AG20443 (cell line): ENCODE measurements at places on chromosomes 12 and 14.

DNA sequence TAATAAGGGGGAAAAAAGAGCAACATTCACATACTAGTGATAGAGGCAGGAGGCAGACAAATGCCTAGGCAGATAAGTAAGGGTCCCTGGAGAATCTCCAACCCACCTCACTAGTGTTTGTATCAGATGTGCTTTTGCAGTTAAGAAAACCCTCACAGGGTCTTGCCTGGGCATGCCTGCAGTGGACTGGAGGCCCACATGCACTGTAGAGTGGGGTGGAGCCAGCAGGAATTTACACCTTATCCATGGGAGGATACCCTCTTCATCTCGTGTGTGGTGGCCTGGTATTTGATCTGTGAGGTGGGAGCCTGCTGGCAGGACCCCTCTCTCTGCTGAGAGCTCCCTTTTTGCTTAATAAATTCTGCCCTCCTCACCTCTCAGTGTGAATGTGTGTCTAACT is 238.0 kb upstream of the SLC16A7 start:
- DNase-seq = no peak

GRCh38 chr12:116278667-116279066 is 1.2 kb upstream of the MED13L start:
- no peak for DNase-seq

- DNase-seq = no peak
Observed at GRCh38 chr14:36319899-36320199, 588 bp downstream of the MBIP start.

- no peak for DNase-seq
Observed at GRCh38 chr14:36479344-36479743, 40.7 kb downstream of the NKX2-1 start.

DNA sequence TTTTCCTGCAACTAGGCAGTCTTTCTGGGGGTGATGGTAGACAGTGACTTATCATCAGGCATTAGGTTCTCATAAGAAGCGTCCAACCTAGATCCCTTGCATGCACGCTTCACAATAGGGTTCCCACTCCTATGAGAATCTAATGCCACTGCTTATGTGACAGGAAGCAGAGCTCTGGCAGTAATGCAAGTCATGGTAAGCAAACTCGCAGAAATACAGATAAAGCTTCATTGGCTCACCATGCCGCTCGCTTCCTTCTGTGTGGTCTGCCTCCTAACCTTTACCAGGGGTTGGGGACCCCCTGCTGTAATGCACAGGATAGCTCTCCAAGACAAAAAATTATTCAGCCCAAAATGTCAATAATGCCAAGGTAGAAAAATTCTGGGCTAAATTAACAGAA is 864.2 kb downstream of the TRHDE start:
- no peak for DNase-seq

DNA sequence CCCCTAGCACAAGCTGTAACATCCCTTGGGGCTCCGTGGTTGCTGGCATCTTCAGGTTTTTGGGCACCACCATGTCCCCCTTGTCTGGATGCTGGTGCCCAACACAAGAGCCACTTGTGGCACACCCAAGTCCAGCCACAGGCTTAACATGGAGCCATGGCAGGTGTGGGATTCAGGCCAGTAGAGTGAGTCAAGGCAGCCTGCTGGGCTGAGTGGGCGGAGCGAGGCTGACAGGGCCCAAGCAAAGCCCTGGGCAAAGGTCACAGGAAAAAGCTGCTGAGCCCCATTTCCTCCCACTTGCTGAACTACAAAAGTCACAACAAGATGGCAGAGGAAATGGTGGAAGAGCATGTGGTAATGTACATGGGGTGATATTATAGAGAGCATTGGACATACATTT is 950.7 kb upstream of the FLRT2 start:
- no peak for DNase-seq

DNA sequence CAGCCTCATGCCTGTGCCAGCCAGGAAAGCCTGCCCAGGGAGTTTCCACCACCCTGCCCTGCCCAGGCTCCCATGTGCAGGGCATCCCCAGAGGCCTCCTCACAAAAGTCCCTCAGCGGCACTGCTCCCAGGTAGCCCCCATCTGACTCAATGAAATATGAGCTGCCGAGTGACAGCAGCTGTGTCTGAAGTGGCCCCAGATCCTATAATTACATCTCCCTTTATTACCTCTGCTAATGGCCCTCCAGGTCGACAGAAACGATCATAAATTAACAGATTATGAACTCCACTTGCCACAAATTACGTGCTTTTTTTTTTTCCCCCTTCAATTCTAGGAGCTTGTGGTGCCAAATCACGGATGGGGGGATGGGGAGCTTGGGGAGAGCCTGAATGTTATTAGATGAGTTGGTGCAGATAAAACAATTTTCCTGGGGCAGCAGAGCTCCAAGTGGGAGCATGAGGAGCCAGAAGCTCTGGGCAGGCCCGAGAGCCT is 110.4 kb downstream of the ESRRB start:
- no peak for DNase-seq

- peak; percentile 78 for DNase-seq
Observed at GRCh38 chr14:96098309-96098998, 59.3 kb downstream of the C14orf132 start.

DNA sequence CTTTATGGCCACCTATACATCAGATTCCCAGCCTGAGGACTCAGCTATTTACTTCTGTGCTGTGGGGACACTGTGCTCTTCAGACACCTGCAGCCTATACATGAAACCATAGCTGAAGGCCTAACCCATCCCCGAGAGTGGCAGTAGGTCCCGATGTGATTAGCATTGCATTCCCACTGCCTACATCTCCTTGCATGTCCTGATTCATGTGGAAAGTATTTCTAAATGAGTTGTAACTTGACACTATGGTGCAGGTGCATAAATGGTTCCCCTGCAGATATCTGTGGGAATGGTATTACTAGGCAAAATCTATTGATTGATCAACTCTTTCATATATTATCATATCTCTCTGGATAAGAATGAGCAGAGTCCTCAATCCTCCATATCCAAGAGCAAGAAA is 433.5 kb downstream of the DAD1 start:
- no peak for DNase-seq

DNA sequence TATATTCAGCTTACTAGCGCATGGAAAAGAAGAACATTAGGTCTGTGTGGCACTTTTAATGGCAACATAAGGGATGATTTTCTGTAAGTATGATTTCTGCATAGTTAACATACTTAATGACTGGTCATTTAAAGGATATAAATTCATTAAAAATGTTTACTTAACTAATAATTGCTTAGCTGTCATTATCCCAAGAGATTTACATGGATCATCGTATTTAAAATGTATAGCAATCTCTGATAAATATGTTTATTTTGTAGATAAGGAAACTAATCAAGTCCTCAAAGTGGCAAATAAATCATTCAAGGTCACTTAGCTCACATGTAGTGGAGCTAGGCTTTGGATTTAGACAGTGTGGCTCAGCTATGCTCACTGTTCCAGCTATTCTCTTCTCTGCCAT is 158.6 kb downstream of the OTOGL start:
- no peak for DNase-seq

- no peak for DNase-seq
Observed at GRCh38 chr14:97718886-97719442, 921.8 kb downstream of the VRK1 start.

DNA sequence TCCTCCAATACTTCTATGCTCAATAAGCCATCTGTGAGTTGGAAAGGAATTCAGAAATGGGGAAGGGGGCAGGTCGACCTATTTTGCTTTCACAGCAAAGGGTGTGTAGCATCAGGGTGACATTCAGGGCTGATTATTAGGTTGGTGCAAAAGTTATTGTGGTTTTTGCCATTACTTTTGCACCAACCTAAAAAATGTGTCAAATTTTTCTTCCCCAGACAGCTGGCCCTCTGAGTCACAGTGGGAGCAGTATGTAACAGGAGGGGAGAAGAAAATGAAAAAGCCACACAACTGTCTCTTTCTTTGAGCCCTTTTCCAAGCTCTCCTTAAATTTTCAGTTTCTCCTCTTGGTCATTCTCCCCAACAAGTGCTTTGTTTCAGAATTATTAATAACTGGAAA is 47.1 kb upstream of the GZMB start:
- DNase-seq = no peak

GRCh38 chr12:15243102-15243501 is 21.9 kb upstream of the RERG start:
- no peak for DNase-seq

DNA sequence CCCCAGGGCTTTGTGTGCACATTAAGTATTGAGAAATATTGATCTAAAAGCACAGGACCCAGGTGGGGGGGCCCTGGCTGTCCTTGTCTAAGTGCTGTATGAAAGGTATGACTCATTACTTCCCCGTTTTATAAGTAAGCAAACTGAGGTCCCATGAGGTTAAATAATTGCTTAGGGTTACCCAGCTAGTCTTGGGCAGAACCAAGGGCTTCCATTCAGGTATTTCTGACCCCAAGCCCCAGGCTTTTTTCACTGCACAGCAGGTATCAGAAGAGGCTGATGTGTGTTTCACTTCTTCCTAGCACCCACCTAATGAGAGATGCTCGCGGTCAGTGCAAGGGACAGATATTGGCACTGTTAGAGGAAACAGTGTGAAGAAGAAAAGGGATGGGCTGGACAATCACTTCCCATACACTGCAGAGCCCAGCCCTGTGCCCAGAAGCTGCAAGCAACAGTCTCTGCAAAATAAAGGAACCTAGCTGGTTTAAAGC is 4.7 kb upstream of the TC2N start:
- no peak for DNase-seq

DNA sequence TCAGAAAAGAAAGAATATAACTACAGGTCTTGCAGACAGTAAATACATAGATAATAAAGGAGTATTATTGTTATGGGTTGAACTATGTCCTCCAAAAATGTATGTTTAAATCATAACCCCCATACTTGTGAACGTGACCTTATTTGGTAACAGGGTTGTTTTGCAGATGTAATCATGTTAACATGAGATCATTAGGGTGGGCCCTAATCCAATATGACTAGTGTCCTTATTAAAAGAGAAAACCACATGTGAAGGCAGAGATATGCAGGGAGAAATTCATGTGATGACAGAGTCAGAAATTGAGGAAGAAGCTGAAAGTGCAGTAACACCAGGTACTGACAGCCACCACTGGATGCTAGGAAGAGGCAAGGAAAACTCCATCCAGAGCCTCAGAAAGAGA is 29.0 kb downstream of the MAGOHB start:
- DNase-seq = no peak

GRCh38 chr12:62471734-62472133 is 5.1 kb downstream of the MON2 start:
- no peak for DNase-seq

DNA sequence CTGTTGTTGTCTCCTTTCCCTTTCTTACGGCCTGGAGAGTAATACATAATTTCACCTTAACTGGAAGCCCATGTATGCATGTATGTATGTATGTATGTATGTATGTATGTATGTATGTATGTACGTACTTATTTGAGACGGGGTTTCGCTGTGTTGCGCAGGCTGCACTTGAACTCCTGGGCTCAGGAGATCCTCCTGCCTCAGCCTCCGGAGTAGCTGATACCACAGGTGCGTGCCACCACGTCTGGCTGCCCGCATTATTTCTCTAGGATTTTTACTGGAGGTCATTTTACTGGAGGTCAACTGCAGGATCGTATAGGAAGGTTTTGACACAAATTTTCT is 644 bp upstream of the OS9 start:
- DNase-seq = no peak

- no peak for DNase-seq
Observed at GRCh38 chr14:42299692-42300091, 693.0 kb downstream of the LRFN5 start.

- DNase-seq = peak; percentile 35
Observed at GRCh38 chr12:114682785-114683708, 928 bp downstream of the TBX3 start.

DNA sequence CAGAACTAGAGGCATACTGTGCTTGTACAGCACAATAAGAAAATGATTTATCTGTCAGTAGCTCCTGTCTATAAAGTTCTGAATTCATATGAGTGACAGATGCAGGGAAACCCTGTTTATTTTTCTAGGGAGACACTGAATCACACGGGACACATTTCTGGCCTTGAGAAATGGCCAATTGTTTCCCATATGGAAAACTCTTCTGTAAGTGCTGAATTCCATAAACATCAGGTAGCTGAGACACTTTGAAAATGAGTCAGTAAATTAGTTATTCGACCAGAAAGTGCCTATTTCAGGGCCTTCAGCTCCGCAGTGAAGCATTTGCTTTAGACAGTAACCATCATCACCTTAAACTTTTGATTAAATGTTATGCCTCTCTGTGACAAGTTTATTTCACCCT is 184.4 kb downstream of the TMEM132D start:
- DNase-seq = no peak

GRCh38 chr14:72699852-72700257 is 194.0 kb downstream of the DPF3 start:
- DNase-seq = peak; percentile 88

DNA sequence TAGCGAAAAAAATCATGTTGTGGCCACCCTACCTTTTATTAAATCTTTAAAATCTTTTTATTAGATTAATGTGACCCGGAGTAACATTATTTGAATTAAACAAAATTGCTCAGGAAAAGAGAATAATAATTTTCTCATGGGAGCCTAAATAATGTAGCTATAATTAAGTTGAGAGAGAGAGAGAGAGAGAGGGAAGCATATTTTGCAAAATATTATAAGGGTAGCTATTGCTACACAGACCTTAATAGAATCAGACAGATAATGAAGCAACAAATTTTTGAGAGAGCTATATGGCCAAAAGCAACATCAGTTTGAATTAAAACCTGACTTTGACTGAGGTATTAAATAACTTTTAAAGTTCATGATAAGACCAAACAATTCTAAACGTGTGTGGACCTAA is 703.5 kb downstream of the TMTC2 start:
- DNase-seq = no peak

DNA sequence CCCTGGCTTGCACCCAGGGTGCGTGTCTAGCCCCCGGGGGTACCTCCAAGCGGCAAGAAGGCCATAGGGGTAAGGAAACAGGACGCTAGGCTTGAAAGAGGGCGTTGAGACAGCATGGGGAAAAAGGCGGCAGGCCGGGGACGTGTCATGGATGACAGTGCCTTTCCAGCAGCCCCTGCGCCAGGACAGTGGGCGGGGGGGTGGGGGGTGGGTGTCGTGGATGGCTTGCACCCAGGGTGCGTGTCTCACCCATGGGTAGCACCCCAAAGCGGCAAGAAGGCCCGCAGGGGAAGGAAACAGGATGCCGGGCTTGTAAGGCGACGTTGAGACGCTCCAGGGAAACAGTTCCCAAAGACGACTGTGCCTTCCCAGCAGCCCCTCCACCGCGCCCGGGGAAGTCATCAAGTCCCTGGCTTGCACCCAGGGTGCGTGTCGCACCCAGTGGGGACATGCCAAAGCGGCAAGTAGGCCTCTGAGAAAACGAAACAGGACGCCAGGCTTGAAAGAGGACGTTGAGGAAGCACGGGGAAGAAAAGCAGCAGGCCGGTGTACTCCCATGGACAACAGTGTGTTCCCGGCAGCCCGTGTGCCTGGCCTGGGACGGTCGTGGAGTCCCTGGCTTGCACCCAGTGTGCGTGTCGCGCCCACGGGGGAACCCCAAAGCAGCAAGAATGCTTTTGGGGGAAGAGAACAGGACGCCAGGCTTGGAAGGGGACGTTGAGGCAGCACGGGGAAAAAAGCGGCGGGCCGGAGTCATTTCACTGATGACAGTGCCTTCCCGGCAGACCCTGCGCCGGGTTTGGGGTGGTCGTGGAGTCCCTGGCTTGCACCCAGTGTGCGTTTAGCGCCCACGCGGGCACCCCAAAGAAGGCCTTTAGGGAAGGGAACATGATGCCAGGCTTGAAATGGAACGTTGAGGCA is 163.5 kb upstream of the ALG10B start:
- no peak for DNase-seq

GRCh38 chr12:87760943-87761342 is 268.3 kb downstream of the C12orf50 start:
- DNase-seq = no peak

GRCh38 chr14:99284254-99285004 is 12.4 kb upstream of the BCL11B start:
- peak; percentile 4 for DNase-seq
